Stimulated activated naive CD4-positive, alpha-beta T cell treated with Interleukin-2 at 50 U/mL for 16 hours (primary cell): ENCODE measurements at places on chromosomes 1 and 21.

DNA sequence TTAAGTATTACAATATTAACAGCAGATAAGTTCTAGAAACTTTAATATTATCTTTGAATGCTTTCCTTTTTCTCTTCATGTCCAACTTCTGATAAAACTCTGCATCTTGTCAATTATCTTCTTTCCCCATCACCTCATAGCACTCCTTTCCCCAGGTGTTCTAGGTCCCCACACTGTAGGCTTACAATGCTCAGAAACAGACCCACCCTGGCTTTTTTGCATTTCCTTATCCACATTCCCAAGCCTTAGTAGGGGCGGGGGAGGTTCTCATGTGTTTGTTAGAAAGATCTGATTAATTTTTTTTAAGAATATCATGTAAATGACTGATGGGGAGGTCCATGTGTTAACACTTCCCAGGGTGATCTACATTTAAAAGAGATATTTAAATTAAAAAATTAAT is 63.9 kb downstream of the PLPPR4 start:
- DNase-seq, result no peak

DNA sequence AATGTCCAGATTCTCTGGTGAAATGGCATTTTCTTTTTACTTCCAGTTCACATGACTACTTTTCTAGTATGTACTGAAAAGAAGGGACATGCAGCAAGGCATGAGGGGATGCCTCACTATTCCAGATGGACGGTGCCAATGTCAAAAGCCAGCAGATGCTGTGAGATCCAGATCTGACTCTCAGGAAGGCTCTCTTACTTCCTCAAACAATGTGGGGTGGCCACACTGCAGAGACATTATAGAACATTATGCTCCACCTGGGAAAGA is 17.7 kb downstream of the CRYZ start:
- DNase-seq, result no peak

GRCh38 chr21:15272171-15272570 is 207.4 kb upstream of the NRIP1 start:
- DNase-seq, result no peak

DNA sequence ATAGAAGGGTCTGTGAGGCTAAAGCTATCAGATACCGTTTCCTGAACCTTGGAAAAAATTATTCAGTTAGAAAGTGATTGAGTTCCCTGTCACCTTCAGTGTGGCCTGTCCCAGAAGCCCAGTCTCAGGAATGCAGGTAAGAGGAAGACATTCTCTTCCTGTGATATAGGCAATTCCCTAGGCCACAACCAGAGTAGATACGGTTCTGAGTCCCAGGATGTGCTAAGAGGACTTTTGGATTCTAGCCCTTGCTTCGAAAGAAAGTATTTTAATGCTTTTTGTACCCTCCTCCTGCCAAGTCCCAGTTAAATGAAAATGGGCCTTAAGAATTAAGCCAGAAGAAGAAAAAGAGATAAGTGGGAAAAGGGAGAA is 313.5 kb upstream of the PLXNA2 start:
- no peak for DNase-seq

DNA sequence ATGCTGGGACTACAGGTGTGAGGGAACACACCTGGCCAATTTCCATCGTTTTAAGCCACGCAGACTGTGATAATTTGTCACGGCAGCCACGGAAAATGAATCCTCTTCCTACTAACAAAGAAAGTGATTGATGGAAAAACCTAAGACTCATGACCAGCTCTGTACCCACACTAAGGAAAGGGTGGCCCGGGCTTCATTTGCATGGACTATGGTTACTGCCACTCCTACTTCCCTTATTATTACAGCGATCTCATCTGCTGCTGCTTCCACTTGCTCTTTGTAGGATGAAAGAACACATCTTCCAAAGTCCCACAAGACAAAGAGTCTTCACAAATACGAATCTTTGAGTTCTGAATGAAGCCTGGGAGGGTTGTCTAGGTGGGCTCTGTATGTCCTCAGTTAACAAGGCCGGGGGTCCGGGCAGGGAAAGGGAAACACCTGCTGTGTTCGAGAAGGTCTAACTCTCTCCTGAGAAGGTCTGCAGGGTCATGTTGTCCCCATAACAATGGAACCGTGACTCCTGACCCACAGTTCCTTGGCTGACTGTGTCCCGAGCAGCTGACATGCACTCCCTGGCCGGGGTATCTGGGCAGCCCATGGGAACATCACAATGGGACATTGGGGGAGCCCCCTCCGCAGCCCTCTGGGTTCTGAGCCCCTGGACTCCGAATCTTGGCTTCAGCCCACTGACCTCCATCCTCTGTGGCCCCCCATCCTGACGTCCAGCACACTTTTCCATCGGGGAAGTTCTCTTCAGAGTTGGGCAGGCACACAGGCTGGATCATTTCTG is 13.3 kb upstream of the TFF1 start:
- no peak for DNase-seq

DNA sequence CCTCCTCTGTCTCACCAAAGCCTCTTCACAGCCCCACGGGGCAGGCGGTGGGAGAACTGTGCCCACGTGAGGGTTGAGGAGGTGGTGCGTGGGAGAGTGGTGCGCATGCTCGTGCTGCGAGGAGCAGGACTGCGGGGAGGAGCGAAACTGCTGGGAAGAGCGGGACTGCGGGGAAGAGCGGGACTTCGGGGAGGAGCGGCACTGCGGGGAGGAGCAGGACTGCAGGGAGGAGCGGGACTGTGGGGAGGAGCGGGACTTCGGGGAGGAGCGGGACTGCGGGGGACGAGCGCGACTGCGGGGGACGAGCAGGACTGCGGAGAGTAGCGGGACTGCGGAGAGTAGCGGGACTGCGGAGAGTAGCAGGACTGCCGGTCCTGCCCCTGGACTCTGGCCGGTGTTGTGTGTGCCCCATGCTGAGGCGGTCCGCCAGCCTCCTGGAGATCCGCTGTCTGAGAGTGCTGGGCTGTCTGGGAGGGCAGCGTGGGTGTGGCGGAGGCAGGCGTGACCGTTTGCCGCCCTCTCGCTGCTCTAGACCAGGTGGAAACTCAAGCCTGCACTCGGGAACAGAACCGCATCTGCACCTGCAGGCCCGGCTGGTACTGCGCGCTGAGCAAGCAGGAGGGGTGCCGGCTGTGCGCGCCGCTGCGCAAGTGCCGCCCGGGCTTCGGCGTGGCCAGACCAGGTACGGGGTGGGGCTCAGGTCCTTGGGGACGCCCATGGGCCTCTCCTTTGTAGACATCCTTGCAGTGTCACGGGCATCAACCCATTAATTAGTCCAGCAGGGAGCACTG is 24.6 kb downstream of the TNFRSF1B start:
- DNase-seq, result no peak
